ENCODE measurements at places on chromosomes 13 and 19. TPM values are rescaled to one million over a fixed set of nuclear protein-coding genes. Genes with fewer than 3 reads are reported as not detected.

The ZNF93 gene
- total RNA-seq = 36.0 TPM

The ZNF772 gene
- total RNA-seq = 14.6 TPM

The NUCB1 gene
- 102 TPM for total RNA-seq

The TRMT1 gene
- 57.1 TPM for total RNA-seq

The SAFB gene
- 176 TPM for total RNA-seq

Data from neural crest cell (in vitro differentiated cells).